ENCODE measurements at places on chromosomes 2 and 18.

GRCh38 chr2:240879105-240879504, 10.5 kb downstream of the AGXT start:
- DNase-seq = no peak

GRCh38 chr18:13302040-13302439, 83.5 kb downstream of the LDLRAD4 start:
- DNase-seq = no peak

- DNase-seq = no peak
Measured at GRCh38 chr18:46596119-46596518, 60.9 kb downstream of the LOXHD1 start.

DNA sequence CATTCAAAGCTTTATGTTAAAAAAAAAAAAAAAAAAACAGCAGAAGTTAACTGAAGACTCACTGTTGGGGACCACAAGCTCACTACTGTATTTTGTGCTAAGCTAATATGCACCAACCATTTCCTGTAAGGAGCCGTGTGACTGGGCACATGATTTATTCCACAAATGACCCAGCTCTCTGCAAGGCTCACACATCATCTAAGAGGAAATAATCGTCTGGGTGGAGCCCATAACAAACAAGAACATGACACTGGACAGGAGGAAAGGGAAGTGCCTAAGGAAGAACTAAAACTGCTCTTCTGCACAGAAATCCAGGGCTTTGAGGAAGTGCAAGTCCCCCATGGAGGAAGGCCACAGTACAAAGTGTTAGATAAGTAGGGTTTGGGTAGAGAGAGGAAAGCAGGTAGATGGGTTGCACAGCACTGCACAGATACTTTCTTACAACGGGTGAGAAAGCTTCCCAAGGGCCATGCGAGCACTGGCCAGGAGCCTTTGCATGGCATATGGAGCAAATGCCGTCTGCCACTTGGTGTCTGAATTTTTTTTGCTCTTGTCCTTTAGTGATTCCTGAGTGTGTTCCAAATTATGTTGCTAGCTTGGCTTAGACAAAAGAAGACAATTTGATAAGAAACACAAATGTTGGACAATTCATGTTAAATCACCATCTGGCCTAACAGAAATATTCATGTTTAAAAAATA, 24.4 kb downstream of the NFE2L2 start:
- no peak for DNase-seq

DNA sequence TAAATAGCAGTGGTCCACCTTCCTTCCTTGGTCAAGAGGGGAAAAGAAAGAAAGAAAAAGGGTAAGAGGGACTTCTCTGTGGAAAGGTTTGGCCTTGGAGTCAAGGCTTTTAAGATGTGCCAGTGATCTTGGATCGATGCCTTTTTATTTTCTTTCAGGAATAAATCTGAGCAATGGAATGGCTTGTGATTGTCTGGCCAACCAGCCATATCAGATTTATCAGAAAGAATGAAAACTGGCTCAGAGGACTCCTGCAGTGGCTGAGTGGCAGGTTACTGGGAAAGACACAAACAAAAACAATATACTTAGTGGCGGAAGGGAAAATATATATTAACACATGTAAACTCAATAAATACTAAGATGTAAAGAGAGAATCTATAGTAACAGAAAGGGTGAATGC, 4.3 kb downstream of the ERBB4 start:
- no peak for DNase-seq

- no peak for DNase-seq
Measured at GRCh38 chr2:35978218-35978617, 377.4 kb upstream of the CRIM1 start.

DNA sequence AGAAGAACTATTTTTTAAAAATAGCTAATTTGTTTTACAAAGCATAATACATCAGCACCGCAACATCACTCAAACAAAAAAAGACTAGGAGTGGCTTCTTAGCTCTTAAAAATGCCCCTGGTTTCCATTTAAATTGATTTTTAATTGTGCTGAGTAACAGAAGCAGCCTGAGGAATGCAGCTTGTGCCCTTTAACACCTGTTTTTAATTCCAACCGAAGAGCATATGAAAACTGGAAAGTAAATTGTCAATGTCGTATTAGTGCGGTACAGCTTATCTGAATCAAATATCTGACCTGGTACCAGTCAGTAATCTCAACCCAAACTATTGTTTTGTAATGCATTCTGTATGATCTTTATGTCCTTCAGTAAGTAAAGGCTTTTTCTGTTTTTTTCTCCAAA, 13.2 kb upstream of the CD302 start:
- no peak for DNase-seq

DNA sequence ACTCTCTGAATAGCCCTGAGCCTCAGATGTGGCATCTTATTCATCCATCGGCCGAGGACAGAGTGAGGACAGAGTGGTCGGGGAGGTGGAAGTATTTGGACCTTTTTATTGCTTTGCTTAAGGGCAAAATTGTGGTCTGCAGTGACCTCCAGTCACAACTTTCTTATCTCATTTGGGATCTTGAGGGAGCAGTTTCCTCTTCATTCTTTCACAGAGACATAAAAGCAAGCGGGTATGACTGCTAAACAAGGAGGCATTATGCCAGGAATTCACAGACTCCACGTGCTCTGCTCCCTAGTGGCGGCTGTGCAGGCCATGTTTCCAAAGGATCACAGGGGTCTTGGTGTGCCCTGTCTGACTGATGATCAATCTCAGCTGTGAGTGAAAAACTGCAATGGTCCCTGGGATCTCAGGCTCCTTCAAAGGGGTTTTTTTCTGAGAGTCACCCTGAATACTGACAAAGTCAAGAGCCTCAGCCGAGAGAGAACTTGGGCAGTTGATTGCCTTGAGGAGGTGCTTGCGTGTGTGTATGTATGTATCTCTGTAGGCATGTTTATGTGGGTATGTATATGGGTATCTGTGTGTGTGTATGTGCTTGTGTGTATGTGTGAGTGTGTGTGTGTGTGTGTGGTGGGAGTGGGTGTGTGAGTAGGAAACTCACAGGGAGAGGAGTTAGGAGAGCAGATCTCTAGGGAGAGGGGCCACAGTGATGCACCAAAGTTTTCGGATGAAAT, 47.7 kb downstream of the RAPGEF4 start:
- no peak for DNase-seq

GRCh38 chr18:61616111-61616610, 276.6 kb downstream of the RNF152 start:
- no peak for DNase-seq

DNA sequence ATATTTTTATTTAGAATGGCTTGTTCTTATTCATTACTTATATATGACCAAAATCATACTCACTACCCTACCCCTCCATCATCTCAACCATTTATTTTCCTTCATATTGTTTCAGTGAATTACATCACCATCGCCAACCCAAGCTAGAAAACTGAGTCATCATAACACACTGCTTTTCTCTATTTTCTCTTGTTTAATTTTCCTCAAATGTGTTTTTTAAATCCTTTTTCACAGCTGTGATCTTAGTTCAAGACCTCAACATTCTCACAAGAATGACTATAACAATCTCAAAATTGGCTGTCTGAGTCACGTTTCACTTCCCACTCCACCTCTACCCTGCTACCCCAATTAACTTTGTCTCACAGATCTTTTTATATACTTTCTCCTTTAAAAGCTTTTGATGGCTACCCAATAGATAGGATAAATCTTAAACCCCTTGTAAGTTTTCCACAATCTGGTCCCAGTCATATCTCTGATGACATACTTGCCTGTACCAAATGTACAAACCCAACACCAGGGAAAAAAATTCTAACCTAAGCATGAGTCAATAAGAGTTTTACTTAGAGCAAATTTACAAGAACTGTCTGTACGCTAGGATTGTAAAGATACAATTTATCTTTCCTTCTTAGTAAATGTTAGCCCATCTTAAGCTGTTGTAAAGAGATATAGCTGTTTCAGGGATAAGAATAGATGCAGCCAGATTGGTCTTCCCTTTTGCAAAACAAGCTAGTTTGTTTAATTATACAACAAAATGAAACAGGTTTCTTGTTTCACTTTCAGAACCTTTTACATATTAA, 635.1 kb upstream of the SLC39A10 start:
- DNase-seq = no peak

DNA sequence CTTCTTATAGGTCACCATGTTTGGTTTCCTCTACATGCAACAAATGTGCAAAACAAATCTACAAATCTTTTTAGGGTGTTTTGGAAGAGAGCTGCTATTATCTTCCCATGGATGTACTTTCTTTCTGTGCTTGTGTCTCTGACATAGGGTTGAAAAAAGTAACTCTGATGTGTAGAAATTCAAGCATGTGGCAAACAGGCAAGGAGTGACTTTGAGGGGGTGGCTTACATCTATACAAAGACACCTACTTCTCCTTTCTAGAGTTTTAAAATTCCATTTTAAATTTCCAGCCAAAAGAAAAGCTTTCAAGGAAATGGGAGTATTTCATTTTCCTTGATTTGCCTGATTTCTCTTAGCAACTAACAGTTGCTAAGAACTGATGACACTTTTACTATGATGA, 904.8 kb upstream of the CELF4 start:
- DNase-seq = no peak

GRCh38 chr2:232273903-232274643, 104.5 kb upstream of the ALPP start:
- DNase-seq = no peak
